Kidney (tissue), 22 donors: ENCODE measurements at places on chromosomes 2 and 18. TPM values are rescaled to one million over a fixed set of nuclear protein-coding genes. Genes with fewer than 3 reads are reported as not detected.
A peak's percentile ranks its signal among the peaks of the same experiment; 100 is the strongest.

IL1A gene
- 0.13 TPM for total RNA-seq

GRCh38 chr2:149679286-149679685, 91.7 kb upstream of the MMADHC start:
- H3K4me3 ChIP-seq = no peak overlapping the region
- no peaks in the 10 kb centered on the region for H3K36me3 ChIP-seq
- no peaks in the 10 kb centered on the region for H3K4me1 ChIP-seq
- no peak for DNase-seq
- H3K27me3 ChIP-seq = no peaks in the 10 kb centered on the region

- DNase-seq = no peak
- H3K36me3 ChIP-seq = no peaks in the 10 kb centered on the region
- H3K27ac ChIP-seq = no peak overlapping the region
- no peaks in the 10 kb centered on the region for H3K27me3 ChIP-seq
- no peaks in the 10 kb centered on the region for H3K4me1 ChIP-seq
- H3K4me3 ChIP-seq = no peak overlapping the region
These were observed 123.5 kb downstream of the MBD2 start for GRCh38 chr18:54100920-54101470.

- no peak overlapping the region for H3K27ac ChIP-seq
- no peak for DNase-seq
- no peaks in the 10 kb centered on the region for H3K36me3 ChIP-seq
- no peaks in the 10 kb centered on the region for H3K27me3 ChIP-seq
- H3K4me3 ChIP-seq = no peak overlapping the region
These were observed 3.4 kb upstream of the CXCR4 start for GRCh38 chr2:136121204-136121910.

- peaks cover 11% of the 10 kb centered on the region for H3K4me1 ChIP-seq
- no peak overlapping the region for H3K4me3 ChIP-seq
- H3K36me3 ChIP-seq = no peaks in the 10 kb centered on the region
- no peak for DNase-seq
- H3K27ac ChIP-seq = no peak overlapping the region
These were observed 201.1 kb downstream of the MGAT5 start for GRCh38 chr2:134454931-134455330.

LINC00305 gene
- total RNA-seq = not detected

GRCh38 chr18:36947820-36948348, 119.0 kb downstream of the KIAA1328 start:
- peak; percentile 22 for DNase-seq
- H3K36me3 ChIP-seq = no peaks in the 10 kb centered on the region
- H3K4me1 ChIP-seq = no peaks in the 10 kb centered on the region
- H3K27me3 ChIP-seq = no peaks in the 10 kb centered on the region
- no peak overlapping the region for H3K27ac ChIP-seq
- H3K4me3 ChIP-seq = no peak overlapping the region

GRCh38 chr18:62894681-62895390, 179.5 kb downstream of the PHLPP1 start:
- H3K27me3 ChIP-seq = no peaks in the 10 kb centered on the region
- DNase-seq = no peak
- no peak overlapping the region for H3K4me3 ChIP-seq
- H3K4me1 ChIP-seq = no peaks in the 10 kb centered on the region

GCG gene
- not detected for total RNA-seq
